A172 (cell line): ENCODE measurements at places on chromosomes 4 and X. TPM values are rescaled to one million over a fixed set of nuclear protein-coding genes. Genes with fewer than 3 reads are reported as not detected.

Gene TCEAL5
- total RNA-seq, result not detected in 2 replicates

Gene AADAT
- 3.0 and 5.6 TPM in 2 replicates for total RNA-seq

Gene SMARCA1
- total RNA-seq, result 26.3 and 28.2 TPM in 2 replicates

Gene VCX2
- total RNA-seq, result not detected in 2 replicates

Gene ANOS1
- total RNA-seq, result 0.24 and 1.2 TPM in 2 replicates

Gene MAP7D2
- total RNA-seq, result 0.03 TPM in 1 of 2 replicates, not detected in the other

Gene TGIF2LX
- total RNA-seq, result 0.98 TPM in 1 of 2 replicates, not detected in the other

Gene FAM9B
- total RNA-seq, result not detected in 2 replicates

DNA sequence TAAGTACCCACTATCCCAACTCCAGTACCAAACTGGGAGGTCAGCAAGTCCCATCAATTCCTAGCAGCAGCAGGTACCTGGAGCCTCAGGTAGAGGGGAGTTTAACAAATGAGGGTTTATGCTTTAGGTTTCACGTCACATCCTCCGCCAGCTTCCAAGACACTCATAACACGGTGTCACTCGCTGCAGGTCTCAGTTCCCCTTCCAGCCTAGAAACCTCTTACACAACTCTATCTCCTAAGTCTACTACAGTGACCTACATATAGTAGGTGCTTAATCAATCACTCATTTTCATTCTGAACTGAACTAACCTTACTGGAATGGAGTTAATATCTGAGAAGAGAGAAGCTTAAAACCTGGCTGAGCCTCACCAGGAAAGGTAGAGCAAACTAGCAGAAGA, 96.0 kb downstream of the EFHC2 start:
- no peak for DNase-seq

DNA sequence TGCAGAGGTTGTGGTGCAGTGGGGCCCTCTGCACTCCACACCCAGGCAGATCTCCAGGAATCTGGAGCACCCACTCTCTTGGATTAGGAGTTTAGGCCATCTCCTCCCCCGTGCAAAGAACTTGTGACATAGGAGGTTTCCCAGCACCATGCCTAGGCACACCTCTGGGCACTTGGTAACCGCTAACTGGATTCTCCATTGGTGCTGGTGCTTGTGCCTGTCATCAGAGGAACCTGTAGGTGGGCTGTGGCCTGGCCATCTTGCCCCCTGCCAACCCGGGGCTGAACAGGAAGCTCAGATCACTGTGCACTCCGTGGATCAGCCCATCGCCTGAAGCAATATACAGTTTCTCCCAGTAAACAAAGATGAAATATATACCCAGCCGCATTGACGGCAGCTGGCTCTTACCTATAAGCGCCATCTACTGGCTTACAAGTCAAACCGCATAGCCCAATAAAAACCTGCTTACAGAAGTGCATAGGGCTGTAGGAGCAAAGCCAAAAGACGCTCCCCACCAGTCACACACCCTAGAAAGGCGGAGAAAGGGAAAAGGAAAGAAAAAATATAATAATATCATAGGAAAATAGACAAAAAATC, 19.1 kb upstream of the TEX13B start:
- peak; percentile 25 for DNase-seq

DNA sequence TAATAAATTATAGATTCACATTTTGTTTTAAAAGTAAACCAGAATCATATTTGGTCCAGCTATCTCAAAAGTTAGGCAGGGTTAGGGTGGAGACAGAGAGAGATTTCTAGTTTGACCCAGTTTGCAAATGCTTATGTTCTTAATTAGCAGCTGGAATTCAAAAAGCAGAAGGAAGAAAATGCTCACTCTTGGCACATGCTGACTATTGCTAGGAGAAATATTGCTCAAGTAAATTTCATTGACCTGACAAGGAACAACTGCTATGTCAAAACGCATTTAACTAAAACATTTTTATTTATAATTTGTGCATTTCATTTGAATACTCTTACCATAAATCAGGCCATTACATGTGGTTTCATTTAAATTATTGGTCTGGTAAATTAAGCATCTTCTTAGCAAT, 131.8 kb downstream of the GLRA3 start:
- DNase-seq, result no peak

DNA sequence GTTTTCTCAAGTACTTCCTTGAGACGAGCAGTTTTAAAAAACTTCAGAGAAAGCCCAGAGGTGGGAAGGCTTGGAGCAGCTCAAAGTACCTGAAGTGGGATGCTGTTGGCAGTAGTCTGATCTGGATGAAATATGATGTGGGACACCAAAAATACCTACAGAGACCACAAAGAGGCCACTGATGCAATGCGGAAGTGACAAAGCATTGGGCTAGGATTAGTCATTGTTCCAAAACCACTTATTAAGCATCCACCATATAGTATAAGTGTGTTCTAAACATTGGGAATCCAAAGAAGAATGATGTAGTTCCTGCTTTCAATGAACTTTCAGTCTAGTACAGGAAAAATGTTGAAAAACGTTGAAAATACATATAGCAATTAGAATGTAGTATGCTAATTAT, 386.1 kb upstream of the CNKSR2 start:
- peak; percentile 64 for DNase-seq

- DNase-seq, result no peak
Observed at GRCh38 chrX:19981947-19982346, 8.9 kb downstream of the BCLAF3 start.

DNA sequence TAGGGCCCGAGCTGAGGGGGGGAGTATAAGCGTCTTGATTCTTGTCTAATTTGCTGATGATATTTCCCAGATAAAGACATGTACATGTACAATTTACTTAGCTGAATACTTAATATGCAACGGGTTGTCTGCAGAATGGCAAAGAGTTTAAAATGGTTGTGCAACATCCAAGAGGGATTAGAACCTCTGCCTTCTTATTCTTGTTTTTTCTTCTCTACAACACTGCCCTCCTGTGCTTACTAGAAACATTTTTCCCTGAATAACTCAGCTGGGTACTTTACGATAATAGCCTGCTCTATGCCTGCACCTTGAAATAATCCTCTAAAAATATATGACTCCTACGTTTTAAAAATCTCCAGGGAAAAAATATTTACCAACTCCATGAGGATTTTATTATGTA, 41.8 kb downstream of the INTS12 start:
- DNase-seq, result peak; percentile 29

- no peak for DNase-seq
Observed at GRCh38 chr4:114279711-114280110, 300.3 kb upstream of the ARSJ start.

DNA sequence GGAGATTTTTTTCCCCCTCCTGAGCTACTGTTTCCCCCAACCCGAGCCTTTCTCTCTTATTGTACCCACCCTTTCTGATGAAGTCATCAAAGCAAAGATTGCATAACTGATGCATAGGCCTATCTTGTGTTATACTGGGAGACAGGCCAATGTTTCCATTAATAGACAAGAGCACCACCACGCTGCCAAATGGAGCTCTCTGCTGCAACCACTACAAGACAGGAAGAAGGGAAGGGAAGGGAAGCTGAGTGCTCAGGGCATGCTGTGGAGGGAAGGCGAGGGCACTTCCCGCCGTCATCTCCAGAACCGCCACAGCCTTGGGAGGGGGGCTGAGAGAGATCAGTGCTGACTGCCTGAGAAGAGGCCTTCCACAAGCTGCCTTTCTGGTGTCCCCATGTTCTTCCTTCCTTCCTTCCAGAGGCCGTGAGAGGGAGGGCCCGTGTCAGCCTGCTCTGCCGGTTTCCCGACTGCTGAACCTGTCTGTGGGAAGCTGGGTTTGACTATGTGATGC, 75.0 kb downstream of the MGST2 start:
- peak; percentile 71 for DNase-seq

GRCh38 chr4:633976-634598, 8.7 kb downstream of the PDE6B start:
- DNase-seq, result no peak

GRCh38 chr4:138410266-138410665, 168.1 kb upstream of the SLC7A11 start:
- DNase-seq, result no peak

- DNase-seq, result no peak
Observed at GRCh38 chr4:57425610-57426009, 315.4 kb upstream of the IGFBP7 start.

DNA sequence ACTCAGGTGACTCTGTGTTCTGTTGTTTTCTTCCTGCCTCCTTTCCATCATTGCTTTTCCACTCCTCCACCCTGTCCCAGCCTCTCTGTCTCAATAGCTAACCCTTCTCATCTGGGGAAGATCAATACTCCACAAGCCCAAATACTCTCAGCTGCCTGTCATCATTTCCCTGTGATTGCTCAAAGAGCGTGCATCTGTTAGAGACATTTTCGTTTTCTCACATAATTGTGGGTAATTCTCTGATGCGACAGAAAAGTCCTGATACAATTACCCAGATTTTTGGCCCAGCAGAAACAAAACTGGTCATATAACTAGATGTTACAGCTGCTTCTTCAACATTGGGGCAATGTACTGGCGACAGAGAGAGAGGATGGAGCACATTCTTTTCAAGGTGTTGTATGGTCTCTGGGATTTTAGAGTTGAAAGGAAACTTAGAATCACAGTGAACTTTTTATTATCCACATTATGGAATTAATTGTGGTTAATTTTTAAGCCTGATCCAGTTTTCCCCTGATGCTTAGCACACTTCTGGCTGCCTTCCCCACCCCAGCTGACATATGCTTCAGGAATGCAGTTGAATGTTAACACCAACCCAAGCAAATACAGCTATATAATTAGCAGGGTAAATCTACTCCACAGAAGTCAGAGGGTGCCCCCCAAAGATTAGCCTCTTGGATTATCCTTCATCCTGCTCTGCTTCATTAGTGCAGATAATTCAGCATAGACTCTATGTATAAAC, 171.4 kb upstream of the ANXA3 start:
- DNase-seq, result no peak

DNA sequence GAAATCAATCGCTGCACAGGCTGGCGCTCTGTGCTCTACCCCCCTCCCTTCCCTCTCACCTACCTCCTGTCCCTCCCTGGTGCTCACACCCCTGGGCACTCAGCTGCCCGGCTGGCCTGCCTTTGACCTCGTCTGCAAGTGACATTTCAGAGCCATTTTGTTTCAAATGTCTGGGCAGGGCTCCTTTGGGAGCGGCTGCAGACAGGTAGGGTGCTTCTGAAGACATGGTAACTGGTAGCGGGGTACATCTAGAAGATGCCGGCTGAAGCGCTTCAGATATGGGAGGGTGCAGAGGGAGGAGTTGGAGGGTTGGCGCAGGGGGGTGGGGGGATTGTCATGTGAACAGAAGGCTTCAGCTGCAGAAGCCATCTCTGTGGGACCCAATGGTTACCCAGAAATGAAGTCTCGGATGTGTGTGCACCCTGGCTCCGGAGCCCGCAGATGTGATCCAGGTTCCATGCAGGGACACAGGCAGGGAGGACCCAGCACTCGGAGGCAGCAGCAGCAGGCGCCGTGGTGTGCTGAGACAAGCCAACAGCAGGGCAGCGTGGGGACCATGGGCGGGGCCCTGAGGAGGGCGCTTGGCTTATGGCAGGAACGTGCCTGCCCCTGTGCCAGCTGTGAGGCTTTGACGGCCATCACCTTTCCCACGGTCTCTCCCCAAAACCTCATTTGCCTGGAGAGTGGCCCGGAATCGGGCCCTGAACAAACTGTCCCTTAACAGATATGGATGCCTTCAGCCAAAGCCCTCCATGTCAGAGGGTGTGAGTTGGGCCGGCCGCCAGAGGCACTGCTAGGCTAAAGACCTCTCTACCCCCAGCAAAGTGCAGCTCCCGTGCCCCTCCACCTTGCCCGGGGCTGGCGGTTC, 7.6 kb upstream of the DUSP9 start:
- DNase-seq, result no peak

DNA sequence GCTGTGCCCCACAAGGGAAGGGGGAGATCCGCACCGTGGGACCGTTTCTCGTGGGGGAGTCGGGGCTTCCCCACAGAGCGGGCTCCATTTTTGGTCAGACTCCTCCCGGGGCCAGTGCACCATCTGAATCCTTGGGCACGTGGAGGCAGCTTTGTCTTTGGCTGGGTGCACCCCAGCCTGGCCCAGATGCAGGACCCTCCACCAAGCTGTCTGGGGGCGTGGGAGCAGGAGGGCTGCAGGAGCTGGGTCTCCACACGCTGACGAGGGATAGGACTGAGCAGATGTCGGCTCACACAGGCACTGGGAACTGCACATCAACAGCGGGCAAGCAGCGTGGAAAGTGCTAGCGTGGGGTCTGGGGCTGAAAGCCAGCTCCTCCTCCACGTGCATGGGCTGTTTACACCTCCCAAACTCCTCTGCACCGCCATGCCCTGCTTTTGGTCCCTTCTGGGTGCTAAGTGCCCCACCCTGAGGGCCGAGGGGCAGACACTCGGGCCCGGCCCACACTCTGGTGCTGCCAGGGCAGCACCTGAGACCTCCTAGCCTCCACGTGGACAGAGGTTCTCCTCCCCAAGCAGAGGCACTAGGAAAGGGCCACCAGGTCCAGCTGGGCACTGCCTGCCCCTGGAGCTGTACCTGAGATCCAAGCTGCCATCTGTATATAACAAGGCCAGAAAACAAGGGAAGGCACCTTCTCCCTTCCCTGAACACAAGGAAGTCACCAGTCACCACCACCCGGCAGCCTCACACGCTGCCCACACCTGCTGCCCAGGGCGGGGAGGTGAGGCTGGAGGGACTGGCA, 13.8 kb downstream of the DGKQ start:
- DNase-seq, result no peak

DNA sequence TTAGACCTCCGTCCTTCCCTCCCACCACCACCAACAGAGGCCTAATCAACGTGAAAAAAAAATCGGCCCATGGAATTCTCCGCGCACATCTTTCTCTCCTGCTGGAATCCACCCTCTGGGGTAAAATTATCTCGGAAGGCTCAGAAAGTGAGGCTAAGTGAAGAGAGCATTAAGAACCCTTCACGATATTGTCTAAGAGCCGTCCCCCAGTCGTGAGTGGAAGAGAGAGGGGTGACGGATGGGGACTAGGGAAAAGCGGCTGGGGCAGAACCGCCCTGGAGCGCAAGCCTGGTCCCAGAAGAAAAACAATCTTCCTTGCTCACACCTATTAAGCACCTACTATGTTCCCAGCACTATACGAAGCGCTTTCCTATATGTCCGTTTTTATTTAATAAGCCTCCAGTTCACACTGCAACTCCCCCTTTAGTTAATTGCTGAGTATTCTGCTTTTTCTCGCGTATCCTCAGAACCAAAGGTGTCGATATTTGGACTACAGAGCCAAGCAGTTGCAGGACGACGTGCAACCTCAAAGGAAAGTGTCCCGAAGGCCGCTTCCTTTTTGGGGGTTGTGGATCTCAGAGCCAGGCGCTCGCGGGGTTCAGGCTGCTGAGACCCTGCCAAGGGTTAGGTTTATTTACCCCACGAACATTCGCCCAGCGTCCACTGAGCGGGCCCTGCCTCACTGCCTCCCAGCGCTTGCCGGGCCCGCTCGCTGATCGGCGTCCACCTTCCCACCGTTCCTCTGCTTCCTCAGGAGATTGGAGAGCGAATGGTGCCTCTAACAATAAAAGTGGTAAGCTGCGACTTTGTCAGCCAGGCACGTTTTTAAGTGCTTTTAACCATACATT, 889 bp downstream of the MGARP start:
- no peak for DNase-seq

GRCh38 chr4:18935659-18936345, 914.2 kb upstream of the LCORL start:
- DNase-seq, result no peak

DNA sequence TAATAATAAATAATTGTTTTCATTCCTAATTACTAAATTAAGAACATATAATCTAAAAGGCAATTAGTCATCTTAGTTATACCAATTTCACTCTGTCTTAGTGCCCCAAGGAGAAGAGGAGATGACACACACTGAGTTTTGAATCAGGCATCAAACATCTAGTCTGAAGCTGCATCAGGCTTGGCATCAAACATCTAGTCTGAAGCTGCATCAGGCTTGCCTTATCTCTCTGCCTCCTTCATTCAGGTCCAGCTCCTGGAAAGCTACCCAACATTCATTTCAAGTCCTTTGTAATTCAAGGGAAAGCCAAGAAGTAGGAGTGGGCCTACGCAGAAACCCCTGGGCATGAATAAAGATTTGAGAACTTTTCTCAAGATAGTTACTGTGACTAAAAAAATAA, 62.2 kb downstream of the SH3RF1 start:
- no peak for DNase-seq
